ENCODE measurements at places on chromosomes 13 and 19. TPM values are rescaled to one million over a fixed set of nuclear protein-coding genes. Genes with fewer than 3 reads are reported as not detected.

The C19orf85 gene
- not detected for total RNA-seq

The STXBP2 gene
- total RNA-seq: 76.6 TPM

The LILRB3 gene
- not detected for total RNA-seq

The LILRA1 gene
- 1.1 TPM for total RNA-seq

The PSG11 gene
- total RNA-seq: not detected

The ARRDC5 gene
- total RNA-seq: 0.38 TPM

The SHD gene
- total RNA-seq: not detected

The SH2D3A gene
- total RNA-seq: 17.3 TPM

The CCDC70 gene
- total RNA-seq: not detected

The IFNL1 gene
- not detected for total RNA-seq

The TYROBP gene
- total RNA-seq: 56.4 TPM

The SHISA2 gene
- total RNA-seq: not detected

All from esophagus squamous epithelium (tissue), 5 donors.